ENCODE measurements at places on chromosomes 7 and 10. TPM values are rescaled to one million over a fixed set of nuclear protein-coding genes. Genes with fewer than 3 reads are reported as not detected.

ZNF736 gene
- 33.9 TPM for total RNA-seq

STEAP1B gene
- total RNA-seq = 0.39 TPM

DNA sequence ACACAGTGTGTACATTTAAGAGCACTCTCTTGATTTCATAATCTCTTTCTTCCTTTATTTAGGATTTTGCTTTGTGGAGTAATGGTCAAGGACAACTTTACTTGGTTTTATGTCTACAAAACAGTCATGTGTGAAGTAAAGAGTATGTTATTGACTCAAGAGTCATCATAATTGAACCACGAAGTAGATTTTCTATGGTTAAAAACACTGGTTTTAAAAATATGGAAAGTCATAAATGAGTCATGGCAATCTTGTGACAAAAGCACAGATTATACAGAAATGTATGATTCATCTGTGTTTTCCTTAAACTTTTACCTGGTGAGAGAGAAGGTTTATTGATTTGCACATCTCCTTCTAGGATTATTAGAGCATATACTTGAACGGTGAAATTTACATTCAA is 969.7 kb downstream of the GATA3 start:
- DNase-seq = no peak

GRCh38 chr7:36453769-36454168 is 64.1 kb downstream of the ANLN start:
- DNase-seq = no peak

GRCh38 chr7:98126311-98127142 is 19.9 kb downstream of the LMTK2 start:
- DNase-seq = no peak

- DNase-seq = no peak
These were observed 282.3 kb upstream of the CHRM2 start for GRCh38 chr7:136585954-136586670.

GRCh38 chr10:24394461-24395190 is 185.7 kb downstream of the KIAA1217 start:
- DNase-seq = no peak

PAX4 gene
- total RNA-seq = not detected

- peak; percentile 24 for DNase-seq
These were observed 77.5 kb upstream of the KCNMA1 start for GRCh38 chr10:77715088-77715487.

DNA sequence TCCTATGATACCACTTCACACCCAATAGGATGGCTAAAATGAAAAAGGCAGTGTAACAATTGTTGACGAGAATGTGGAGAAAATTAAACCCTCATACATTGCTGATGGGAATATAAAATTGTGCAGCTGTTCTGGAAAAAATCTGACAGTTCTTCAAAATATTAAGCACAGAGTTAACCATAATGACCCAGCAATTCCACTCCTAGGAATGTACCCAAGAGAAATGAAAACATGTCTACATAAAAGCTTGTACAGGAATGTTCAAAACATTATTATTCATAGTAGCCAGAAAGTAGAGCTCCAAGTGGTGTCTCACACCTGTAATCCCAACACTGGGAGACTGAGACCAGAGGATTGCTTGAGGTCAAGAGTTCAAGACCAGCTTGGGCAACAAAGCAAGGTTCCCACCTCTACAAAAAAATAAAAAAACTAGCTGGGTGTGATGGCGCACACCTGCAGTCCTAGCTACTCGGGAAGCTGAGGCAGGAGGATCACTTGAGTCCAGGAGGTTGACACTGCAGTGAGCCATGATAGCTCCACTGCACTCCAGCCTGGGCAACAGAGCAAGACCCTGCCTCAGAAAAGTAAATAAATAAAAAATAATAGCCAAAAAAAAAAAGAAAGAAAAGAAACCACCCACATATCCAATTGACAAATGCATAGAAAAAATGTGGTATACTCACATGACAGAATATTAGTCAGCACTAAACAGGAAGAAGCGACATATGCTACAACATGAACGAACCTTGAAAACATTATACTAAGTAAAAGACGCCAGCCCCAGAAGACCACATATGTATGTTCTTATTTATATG is 5.0 kb downstream of the RHEB start:
- DNase-seq = no peak

GBX1 gene
- total RNA-seq = not detected

GRCh38 chr7:1246160-1246870 is 13.6 kb downstream of the UNCX start:
- no peak for DNase-seq

- DNase-seq = no peak
These were observed 64.3 kb downstream of the MGMT start for GRCh38 chr10:129531195-129531968.

DNA sequence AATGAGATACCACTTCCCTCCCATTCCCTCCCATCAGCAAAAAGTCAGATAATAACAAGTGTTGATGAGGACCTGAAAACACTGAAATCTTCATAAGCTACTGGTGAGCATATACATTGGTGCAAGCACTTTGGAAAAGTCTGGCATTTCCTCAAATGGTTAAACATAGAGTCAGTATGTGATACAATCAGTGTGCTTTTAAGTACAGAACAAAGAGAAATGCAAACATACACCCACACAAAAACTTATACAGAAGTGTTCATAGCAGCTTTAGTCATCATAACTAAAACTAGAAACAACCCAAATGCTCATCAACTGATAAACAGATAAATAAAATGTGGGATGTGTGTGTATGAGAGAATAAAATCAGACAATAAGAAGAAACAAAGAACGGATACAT is 261.9 kb downstream of the ELMO1 start:
- no peak for DNase-seq

ENO4 gene
- total RNA-seq = not detected

GRCh38 chr7:26413007-26413691 is 121.5 kb downstream of the SNX10 start:
- no peak for DNase-seq

- DNase-seq = no peak
These were observed 15.8 kb downstream of the ADAP1 start for GRCh38 chr7:938546-939185.

- no peak for DNase-seq
These were observed 34.5 kb downstream of the CHN2 start for GRCh38 chr7:29229066-29229465.

GRCh38 chr7:93817526-93817925 is 73.0 kb downstream of the TFPI2 start:
- DNase-seq = no peak

DNA sequence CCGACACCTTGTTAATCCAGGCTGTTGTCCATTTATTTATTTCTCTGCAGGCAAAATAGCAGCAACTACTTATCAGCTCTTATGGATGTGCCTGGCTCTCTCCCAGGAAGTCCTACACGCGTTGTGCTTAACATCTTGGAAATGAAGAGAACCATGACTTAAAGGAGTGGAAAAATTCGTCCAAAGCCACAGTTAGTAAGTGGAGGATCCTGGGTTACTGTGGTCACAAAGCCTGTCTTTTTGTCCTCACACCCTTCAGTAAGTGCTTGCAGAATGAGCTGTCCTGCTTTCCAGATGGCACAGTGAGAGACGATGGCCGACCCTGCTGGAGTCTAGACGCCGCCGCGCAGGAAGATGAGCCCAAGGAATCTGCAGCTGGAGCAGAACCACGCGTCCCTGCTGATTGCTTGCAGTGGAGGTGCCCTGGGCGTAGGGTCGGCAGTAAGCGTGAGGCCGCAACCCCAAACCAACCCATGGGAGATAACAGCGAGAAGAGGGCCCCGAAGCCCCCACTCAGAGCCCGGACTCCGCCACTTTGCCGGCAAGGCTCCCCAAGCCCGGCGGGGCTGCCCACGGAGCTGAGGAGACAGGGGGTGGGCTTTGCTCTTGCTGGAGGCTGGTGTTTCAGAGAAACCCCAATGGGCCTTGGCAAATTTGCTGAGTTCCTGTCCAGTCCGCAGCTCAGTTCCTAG is 178.6 kb downstream of the CXCL12 start:
- DNase-seq = no peak

Data from activated T-cell treated with anti-CD3 and anti-CD28 coated beads, Interleukin-2, amount 50 U/mL, for 72 hours (primary cell).